ENCODE measurements at places on chromosomes 4 and X.

GRCh38 chr4:139645458-139645857 lies 20.2 kb upstream of the MGST2 start:
- DNase-seq, result no peak

GRCh38 chr4:186871856-186872255 lies 148.2 kb upstream of the FAT1 start:
- DNase-seq, result no peak

GRCh38 chrX:68994135-68994890 lies 165.5 kb downstream of the EFNB1 start:
- no peak for DNase-seq

- DNase-seq, result no peak
Measured at GRCh38 chr4:146458594-146458993, 63.1 kb downstream of the SLC10A7 start.

GRCh38 chr4:2732526-2732925 lies 23.6 kb downstream of the TNIP2 start:
- DNase-seq, result no peak

GRCh38 chr4:81180916-81181315 lies 34.1 kb downstream of the PRKG2 start:
- no peak for DNase-seq

Data from activated CD8-positive, alpha-beta memory T cell treated with anti-CD3 and anti-CD28 coated beads for 4 hours (primary cell).